ENCODE measurements at places on chromosomes 12 and 14. TPM values are rescaled to one million over a fixed set of nuclear protein-coding genes. Genes with fewer than 3 reads are reported as not detected.

- no peak overlapping the region for H3K4me3 ChIP-seq
- H3K36me3 ChIP-seq, result no peaks in the 10 kb centered on the region
- peaks cover 21% of the 10 kb centered on the region for H3K4me1 ChIP-seq
- DNase-seq, result no peak
These were observed 2.4 kb upstream of the CISTR start for GRCh38 chr12:53754188-53754585.

- no peak overlapping the region for H3K27ac ChIP-seq
- peaks cover 3% of the 10 kb centered on the region for H3K27me3 ChIP-seq
- H3K36me3 ChIP-seq, result no peaks in the 10 kb centered on the region
- no peak overlapping the region for H3K4me3 ChIP-seq
These were observed 75.9 kb downstream of the CCDC92 start for GRCh38 chr12:123896767-123897166.

Gene KRT82
- not detected for total RNA-seq

DNA sequence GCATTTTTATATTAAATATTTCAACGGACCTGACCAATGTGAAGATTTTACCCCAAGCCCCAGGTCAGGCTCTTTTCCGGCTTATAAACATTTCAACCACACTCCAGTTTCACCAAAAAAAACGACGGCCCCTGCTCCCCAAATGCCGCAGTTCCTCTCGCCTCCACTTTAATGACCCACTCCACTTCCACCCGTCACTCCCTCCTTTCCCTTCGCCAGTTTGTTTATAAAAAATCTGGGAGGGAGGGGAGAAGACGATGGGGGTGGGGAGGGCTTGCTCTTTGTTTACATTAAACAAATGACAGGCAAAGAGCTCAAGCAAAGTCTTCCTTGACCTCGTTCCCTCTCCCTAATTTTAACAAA lies 5.4 kb downstream of the SIX6 start:
- peaks cover 45% of the 10 kb centered on the region for H3K27me3 ChIP-seq
- H3K4me1 ChIP-seq, result peaks cover 6% of the 10 kb centered on the region
- H3K27ac ChIP-seq, result no peak overlapping the region

Gene NYNRIN
- 0.22 TPM for total RNA-seq

GRCh38 chr12:21939435-21939834 lies 1.8 kb downstream of the ABCC9 start:
- H3K27ac ChIP-seq, result no peak overlapping the region
- H3K4me3 ChIP-seq, result no peak overlapping the region
- H3K4me1 ChIP-seq, result peaks cover 6% of the 10 kb centered on the region
- no peaks in the 10 kb centered on the region for H3K36me3 ChIP-seq
- peaks cover 31% of the 10 kb centered on the region for H3K27me3 ChIP-seq

- H3K4me3 ChIP-seq, result no peak overlapping the region
- no peak overlapping the region for H3K27ac ChIP-seq
- H3K27me3 ChIP-seq, result no peaks in the 10 kb centered on the region
- H3K4me1 ChIP-seq, result no peaks in the 10 kb centered on the region
- DNase-seq, result no peak
- no peaks in the 10 kb centered on the region for H3K36me3 ChIP-seq
These were observed 68.5 kb upstream of the CSRP2 start for GRCh38 chr12:76947304-76947703.

Gene FLRT2
- total RNA-seq, result not detected

Gene POLE
- total RNA-seq, result 51.1 TPM

DNA sequence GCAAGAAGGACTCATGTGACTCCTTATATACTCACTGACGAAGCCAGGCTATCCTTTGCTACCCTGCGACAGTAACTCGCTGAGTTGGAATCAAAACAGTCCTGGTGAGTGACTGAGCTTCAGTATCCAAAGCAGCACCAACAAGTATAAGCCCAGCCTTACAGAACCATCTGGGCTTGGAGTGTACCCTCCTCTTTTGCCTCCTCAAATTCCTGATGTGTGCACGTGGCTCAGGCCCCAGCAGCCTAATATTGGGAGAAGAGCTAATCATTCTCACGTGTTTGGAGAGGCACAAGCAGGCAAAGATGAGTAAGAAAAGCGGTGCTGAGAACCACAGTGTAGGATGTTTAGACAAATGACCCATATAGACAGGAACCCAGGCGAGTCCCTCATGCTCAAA lies 34.4 kb downstream of the PPTC7 start:
- no peaks in the 10 kb centered on the region for H3K27me3 ChIP-seq
- no peak overlapping the region for H3K27ac ChIP-seq
- H3K36me3 ChIP-seq, result peaks cover 40% of the 10 kb centered on the region
- no peaks in the 10 kb centered on the region for H3K4me1 ChIP-seq

Gene GPRC5D
- not detected for total RNA-seq

- no peak overlapping the region for H3K4me3 ChIP-seq
- no peak overlapping the region for H3K27ac ChIP-seq
- H3K4me1 ChIP-seq, result no peaks in the 10 kb centered on the region
- no peaks in the 10 kb centered on the region for H3K36me3 ChIP-seq
These were observed 255.3 kb downstream of the ANO2 start for GRCh38 chr12:5689773-5690172.

GRCh38 chr14:70004791-70005190 lies 125.6 kb downstream of the SMOC1 start:
- H3K27ac ChIP-seq, result no peak overlapping the region
- H3K4me3 ChIP-seq, result no peak overlapping the region
- no peaks in the 10 kb centered on the region for H3K36me3 ChIP-seq
- DNase-seq, result no peak
- H3K27me3 ChIP-seq, result peaks cover 4% of the 10 kb centered on the region
- H3K4me1 ChIP-seq, result no peaks in the 10 kb centered on the region

Gene SYCP3
- 0.27 TPM for total RNA-seq

GRCh38 chr12:19338405-19338804 lies 100.9 kb upstream of the AEBP2 start:
- no peaks in the 10 kb centered on the region for H3K36me3 ChIP-seq
- no peaks in the 10 kb centered on the region for H3K27me3 ChIP-seq
- DNase-seq, result no peak
- H3K4me3 ChIP-seq, result no peak overlapping the region

Gene SDR9C7
- not detected for total RNA-seq

Gene TSPAN11
- total RNA-seq, result not detected

GRCh38 chr14:100891051-100891450 lies 12.5 kb downstream of the RTL1 start:
- peaks cover 1% of the 10 kb centered on the region for H3K27me3 ChIP-seq
- no peaks in the 10 kb centered on the region for H3K36me3 ChIP-seq
- H3K4me1 ChIP-seq, result no peaks in the 10 kb centered on the region
- no peak overlapping the region for H3K27ac ChIP-seq
- no peak for DNase-seq

GRCh38 chr14:71489742-71490141 lies 442.5 kb upstream of the RGS6 start:
- no peaks in the 10 kb centered on the region for H3K4me1 ChIP-seq
- DNase-seq, result no peak
- H3K4me3 ChIP-seq, result no peak overlapping the region
- peaks cover 3% of the 10 kb centered on the region for H3K36me3 ChIP-seq
- H3K27ac ChIP-seq, result no peak overlapping the region

- no peak overlapping the region for H3K4me3 ChIP-seq
- no peak for DNase-seq
- H3K36me3 ChIP-seq, result peaks cover 2% of the 10 kb centered on the region
- H3K27me3 ChIP-seq, result no peaks in the 10 kb centered on the region
These were observed 140.5 kb downstream of the SLC16A7 start for GRCh38 chr12:59736359-59736758.

Data from CD4-positive, CD25-positive, alpha-beta regulatory T cell (primary cell).